ENCODE measurements at places on chromosomes 6 and 20.
A peak's percentile ranks its signal among the peaks of the same experiment; 100 is the strongest.

DNA sequence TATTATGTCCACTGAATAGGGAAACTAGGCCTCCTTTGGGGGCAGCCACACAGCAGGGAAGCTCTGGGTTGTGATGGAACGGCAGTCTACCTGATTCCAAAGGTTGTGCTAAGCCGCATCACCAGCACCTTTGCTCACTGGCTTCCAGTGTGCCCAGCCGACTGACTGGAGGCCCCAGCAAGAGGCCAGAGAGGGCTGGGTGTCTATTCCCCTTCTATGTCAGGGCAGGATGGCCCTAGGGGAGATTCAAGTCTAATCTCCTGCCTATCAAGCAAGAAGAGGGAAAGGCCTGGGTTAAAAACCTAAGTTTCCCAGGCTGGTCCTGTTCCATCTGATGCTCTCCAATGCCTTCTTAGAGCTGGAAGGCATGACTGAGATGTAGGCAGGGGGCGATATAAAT lies 53.6 kb downstream of the JPH2 start:
- no peak for DNase-seq

DNA sequence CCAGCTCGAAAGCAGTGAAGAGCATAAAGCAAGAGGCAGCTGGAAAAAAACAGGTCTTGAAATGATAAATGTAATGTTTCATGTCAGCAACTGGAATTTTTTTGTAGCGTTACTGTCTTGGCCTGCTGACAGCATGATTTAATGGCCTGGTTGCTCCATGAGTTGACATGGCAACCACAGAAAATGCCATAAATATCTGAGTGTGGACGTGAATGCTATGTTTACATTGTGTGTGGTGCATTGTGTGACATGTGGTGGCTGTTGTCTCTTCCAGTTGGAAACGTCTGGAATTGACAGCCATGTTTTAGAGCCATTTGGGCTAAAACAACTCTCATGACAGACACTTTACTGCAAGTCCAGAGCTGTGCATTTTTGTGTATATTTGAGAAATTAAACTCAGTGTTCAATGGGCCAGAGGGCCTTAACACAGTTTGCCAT lies 170.0 kb downstream of the FOXA2 start:
- no peak for DNase-seq

DNA sequence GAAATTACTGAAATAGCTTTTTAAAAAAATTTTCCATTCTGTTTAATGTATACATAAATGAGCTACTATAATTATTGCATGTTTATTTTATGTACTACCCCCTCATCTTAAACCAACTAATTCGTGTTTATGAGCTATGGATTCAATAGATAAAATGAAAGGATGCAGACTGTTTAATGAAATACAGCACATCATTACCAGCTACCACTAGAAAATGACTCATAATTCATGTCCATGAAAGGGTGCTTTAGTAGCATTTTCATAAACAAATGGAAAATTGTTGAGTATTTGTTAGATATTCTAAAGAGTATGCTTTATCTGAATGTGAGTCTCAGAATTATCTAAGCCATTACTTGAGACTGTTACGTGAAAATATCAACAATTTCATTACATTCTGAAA lies 1590.1 kb downstream of the HACE1 start:
- no peak for DNase-seq

GRCh38 chr20:10190456-10190855 lies 28.2 kb upstream of the SNAP25 start:
- DNase-seq: no peak

DNA sequence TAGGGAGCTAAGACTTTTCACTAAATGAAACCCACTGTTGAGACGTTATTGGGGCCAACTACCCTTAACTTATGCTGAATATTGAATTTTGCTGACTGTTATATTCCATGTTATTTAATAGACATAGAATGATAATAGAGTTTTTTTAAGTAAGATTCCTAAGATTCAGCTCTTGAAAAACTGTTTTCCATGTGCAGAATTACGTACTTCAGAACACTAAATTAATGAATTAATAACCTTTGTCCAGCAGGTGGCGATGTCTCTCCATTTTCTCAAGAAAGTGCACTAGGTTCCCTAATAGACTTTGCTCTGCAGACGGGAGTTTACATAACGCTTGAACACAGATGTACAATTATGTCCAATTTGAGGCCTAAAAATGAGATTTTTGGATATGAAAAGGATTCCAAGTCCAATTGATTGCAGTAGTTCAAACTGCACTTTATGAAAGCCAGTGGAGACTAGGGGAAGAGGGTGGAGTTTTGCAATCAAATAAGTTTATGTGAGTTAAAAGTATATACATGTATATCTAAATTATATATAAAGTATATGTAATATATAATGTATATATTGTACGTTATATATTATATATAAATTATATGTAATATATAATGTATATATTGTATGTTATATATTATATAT lies 282.1 kb downstream of the UST start:
- DNase-seq: peak; percentile 28

- no peak for DNase-seq
Measured at GRCh38 chr6:119562168-119562567, 212.6 kb upstream of the MAN1A1 start.

DNA sequence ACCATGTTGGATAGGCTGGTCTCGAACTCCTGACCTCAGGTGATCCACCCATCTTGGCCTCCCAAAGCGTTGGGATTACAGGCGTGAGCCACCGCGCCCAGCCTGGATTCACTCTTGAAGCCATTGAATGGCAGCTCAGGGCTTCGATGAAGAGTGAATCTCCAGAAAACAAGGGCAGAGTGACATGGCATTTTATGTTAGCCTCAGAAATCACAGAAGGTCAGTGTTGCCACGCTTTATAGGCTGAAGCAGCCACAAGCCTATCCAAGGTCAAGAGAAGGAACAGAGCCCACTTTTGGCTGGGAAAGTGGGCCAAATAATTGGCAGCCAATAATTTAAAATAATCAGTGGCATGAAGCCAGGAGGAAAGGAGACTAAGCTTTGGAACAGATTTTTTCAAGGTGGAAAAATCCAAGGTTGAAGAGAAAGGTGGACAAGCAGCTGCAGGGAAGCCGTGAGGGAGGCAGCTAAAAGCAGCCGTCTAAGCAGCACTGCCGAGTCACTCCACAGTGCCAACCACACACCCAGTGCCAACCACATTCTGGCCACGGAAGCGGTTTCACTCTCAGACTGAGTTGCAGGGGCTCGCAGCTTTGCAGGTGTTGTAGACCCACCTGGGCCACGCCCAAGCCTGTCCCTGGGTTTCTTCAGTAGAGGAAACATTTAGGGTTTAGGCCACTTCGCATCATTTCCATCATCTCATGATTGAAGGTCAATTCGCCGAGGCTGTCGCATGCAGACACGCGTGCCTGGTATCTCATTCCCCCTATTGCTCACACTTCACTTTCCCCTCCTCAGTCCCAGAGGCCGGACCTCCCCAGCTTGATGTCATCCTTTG lies 17.4 kb upstream of the AVP start:
- no peak for DNase-seq

DNA sequence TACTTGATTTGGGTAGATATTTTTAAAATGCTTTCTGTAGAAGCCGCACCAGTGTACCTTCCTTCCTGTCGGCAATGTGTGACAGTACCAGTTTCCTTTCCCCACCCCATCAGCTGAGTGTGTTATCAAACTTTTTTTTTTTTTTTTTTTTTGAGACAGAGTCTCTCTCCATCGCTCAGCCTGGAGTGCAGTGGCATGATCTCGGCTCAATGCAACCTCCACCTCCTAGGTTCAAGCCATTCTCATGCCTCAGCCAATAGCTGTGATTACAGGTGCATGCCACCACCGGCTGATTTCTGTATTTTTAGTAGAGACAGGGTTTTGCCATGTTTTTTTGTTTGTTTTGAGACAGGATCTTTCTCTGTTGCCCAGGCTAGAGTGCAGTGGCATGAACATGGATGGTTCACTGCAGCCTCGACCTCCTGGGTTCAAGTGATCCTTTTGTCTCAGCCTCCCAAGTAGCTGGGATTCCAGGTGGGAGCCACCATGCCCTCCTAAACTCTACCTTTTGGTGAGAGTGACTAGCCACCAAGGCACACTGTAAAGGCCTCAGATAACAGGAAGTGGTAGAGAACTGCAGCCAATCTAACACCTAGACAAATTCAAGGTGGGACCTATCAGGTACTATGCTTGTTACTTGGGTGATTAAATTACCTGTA lies 26.5 kb upstream of the ZBTB22 start:
- DNase-seq: peak; percentile 62

GRCh38 chr20:34995192-34995591 lies 39.5 kb downstream of the MYH7B start:
- DNase-seq: no peak

- no peak for DNase-seq
Measured at GRCh38 chr20:61877776-61878477, 187.8 kb downstream of the TAF4 start.

DNA sequence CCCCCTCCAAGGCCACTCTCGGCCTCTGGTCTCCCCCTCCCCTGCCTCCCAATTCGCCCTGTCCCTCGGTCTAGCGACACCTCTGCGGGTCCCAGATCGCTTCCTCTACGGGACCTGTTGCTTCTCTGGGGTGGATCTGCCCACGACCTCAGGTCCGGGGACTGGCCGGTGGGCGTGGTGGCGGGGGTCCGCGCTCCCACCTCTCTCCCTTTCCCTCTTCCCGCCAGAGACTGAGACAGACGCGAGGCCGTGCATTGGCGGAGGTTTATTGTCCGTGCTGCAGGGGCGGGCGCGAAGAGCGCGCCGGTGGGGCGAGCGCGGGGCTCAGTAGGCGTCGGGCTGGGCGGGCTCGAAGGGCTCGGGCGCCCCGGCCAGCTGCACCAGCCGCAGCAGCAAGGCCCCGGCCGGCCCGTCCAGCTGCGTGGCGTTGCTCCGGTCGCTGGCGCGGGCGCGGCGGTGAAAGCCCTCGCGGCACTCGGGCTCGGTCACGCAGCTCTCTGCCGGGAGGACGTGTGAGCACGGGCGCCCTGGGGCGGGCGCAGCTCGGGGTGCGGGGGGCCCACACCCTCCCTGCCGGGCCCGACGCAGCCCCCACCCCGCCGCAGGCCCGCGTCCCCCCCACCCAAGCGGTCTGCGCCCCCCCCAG lies 2.1 kb downstream of the AVP start:
- DNase-seq: no peak

- DNase-seq: no peak
Measured at GRCh38 chr6:142531727-142532126, 229.9 kb downstream of the ADGRG6 start.

DNA sequence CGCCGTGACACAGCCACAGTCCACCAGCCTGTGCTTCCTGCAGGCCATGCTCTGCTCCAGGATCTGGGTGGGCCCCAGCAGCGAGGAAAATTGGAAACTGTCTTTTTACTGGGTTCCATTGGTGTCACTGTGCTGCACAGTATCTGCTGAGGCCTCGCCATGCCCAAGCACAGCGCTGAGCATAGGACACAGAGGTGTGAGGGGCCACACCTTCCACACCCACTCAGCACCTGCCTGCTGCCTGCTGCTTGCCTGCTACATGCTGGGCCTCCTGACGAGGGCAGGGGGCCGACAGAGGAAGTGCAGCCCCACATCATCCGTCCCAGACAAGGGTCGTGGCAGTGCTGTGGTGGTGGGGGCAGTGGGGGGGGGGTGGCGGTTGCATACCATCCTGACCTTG lies 173.0 kb upstream of the THBS2 start:
- no peak for DNase-seq

DNA sequence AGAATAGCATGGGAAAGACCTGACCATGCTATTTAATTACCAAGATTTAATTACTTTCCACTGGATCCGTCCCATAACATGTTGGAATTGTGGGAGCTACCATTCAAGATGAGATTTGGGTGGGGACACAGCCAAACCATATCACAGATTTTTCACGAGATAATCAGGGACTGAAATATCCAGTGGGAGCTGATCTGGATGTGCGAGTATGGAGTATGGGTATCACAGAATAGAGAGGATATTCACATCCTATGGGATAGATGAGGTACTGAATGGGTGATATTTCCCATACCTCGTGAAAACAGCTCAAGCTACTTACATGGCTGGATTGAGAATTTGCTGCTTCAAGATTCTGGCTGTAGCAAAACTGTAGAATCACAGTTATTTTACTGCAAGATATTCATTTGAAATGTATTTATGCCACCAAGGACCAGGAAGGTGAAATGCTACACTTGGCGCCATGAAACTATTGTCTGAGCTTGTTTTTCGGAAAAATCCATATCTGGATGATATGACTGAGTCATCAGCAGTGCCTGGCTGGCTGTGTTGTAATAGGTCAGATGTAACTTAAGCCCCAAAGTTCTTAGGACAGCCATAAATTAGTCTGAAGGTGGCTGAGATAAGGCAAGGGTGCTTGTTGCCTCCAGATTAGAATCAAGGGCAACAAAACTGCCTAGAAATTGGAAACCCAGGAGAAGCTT lies 29.8 kb downstream of the KCNS1 start:
- no peak for DNase-seq

DNA sequence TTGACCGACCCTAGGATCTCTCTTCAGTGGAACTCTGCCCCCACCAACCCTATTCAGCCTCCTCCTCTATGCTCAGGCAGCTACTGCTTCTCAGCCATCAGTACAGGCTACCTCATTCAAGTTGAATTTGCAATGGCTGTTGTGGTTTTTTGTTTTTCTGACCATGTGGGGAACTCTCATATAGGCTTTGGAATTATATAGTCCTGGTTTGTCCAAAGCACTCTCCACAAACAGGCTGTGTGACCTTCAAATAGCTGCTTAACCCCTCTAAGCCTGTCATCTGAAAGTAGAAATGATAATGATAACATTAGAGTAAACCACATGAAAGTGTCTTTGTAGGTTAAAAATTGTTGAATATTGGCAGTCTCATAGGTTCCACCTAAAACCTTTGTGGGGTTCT lies 80.3 kb downstream of the UNC5CL start:
- DNase-seq: no peak

DNA sequence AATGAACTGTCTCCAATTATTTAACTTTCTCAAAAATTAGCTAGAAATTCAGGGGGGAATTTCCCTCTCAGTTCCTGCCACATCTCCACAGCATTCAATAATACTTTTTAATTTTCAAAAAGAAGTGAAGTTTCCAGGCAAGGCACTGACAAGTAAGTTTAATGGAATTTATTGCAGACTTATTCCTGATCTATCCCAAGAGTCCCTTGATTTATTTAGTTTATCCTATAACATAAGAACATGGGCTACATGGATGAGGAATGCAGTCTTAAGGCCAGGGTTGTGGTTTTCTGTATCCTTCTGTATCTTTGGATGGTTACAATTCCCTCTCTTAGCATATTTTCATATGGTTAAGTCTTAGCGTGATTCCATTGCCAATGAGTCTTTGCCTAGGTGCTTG lies 126.5 kb downstream of the TSHZ2 start:
- no peak for DNase-seq

DNA sequence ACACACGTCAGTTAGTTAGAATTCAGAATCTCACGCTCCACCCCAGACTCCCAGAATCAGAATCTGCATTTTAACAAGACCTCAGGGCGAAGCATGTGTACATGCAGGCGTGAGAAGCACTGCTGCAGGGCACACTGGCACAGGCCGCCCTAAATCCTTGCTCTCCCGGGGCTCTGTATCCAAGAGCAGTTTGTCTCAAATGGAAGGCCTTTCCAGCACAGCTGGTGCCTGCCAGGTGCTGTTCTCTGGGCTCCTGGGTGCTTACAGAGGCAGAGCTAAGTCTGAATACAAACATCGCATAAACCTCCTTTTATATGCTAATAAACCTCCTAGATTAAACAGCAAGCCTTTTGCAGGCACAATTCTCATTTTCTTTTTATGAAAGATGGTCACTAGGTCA lies 119.1 kb upstream of the CD93 start:
- DNase-seq: no peak

- no peak for DNase-seq
Measured at GRCh38 chr6:133300896-133301295, 59.7 kb downstream of the EYA4 start.

Data from effector memory CD4-positive, alpha-beta T cell (primary cell).